ENCODE measurements at places on chromosomes 5 and 9. TPM values are rescaled to one million over a fixed set of nuclear protein-coding genes. Genes with fewer than 3 reads are reported as not detected.

UQCRQ gene
- polyA plus RNA-seq, result 441 TPM

LHX3 gene
- polyA plus RNA-seq, result not detected

DNA sequence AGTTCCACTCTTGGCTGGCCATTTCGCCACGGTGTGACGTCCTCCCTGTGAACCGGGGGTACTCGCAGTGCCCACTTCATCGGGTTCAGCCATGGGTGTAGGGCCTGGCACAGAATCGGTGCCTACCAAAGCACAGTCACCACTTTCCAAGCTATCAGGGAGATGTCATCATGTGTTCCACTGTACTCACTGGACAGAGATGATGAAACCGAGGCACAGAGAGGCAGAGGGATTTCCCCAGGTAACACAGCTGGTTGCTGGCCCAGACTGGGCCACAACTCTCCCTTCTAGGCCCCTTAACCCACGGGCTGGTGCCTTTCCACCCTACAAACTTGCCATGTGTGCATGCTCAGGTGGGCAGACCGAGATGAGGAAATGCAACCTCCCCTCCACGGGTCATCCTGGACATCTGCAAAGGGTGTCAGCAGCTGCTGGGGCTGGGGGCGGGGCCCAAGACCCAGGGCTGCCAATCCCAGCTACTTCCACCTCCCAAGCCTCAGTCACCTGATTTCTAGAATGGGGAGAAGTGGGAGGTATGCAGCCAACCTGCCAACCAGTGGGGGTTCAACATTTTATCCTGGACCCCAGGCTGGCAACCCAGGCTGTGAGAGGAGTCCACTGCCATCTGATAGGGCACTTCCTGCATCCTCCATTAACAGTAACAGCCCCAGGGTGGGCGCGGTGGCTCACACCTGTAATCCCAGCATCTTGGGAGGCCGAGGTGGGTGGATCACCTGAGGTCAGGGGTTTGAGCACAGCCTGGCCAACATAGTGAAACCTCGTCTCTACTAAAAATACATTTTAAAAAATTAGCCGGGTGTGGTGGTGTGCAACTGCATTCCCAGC lies 893 bp upstream of the SH2D3C start:
- no peak for DNase-seq

DNA sequence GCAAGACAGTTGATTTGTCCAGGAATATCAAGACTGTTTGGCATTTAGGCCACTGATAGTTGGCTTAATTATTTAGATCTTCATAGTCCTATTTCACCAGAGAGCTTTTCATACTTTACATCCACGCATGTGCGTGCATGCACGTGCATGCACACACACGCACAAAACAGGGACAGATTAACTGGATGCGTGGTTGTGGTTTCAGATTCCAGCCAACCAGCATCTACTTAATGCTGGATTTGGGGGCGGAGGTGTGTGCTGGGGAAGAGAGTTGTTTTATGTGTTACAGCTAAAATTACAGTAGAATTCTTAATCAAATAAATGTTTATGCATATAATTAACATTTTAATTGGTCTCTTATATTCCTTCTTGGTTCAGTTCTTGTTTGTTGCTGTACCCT lies 7.3 kb downstream of the RNF14 start:
- DNase-seq, result no peak

GRCh38 chr9:92004045-92004392 lies 54.0 kb upstream of the ROR2 start:
- no peak for DNase-seq

- peak; percentile 48 for DNase-seq
These were observed 8.5 kb upstream of the CCDC187 start for GRCh38 chr9:136312436-136312835.

- DNase-seq, result no peak
These were observed 57.5 kb downstream of the ACER2 start for GRCh38 chr9:19466280-19466639.
